ENCODE measurements at places on chromosomes 3 and 15. TPM values are rescaled to one million over a fixed set of nuclear protein-coding genes. Genes with fewer than 3 reads are reported as not detected.

Gene INKA1
- 3.8 TPM for total RNA-seq

Gene TRH
- total RNA-seq = not detected

Gene MNS1
- 4.6 TPM for total RNA-seq

GRCh38 chr3:147407498-147408187 is 1.3 kb upstream of the ZIC4 start:
- DNase-seq = no peak

GRCh38 chr3:179546814-179547241 is 15.9 kb upstream of the ACTL6A start:
- no peak for DNase-seq

GRCh38 chr3:194470615-194471014 is 16.2 kb downstream of the ATP13A3 start:
- DNase-seq = no peak

DNA sequence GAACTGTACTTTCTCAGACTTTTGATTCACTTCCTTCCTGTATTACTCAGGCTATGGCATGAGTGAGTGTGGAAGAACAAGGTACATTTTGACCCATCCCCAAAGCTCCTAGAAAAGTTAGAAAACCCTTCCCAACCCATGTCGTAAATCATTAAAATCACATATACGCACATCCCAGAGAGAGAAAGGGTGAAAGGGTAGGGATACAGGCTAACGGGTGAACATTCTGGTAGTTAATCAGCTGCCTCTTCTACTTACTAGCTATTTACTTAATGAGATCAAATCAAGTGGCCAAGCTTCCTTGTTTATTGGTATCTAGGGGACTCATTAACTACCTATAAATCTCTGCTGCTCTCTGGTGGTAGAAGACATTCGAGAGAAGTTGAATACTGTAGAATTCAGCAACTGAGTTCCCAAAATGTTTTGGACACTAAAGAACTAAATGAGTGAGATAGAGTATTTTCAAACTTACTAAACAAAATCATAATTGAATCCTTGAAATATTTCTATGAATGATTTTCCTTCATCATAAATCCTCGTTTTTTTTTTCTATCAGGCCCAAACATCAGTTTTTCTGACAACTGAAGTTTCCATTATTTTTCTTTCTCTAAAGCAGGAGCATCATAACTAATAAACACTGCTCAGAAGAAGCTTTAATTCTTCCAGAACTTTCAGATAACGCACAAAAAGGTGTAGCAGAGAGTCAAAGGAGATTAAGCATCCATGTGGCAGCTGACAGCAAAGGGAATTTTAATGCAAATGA is 124.2 kb downstream of the IMPG2 start:
- no peak for DNase-seq

DNA sequence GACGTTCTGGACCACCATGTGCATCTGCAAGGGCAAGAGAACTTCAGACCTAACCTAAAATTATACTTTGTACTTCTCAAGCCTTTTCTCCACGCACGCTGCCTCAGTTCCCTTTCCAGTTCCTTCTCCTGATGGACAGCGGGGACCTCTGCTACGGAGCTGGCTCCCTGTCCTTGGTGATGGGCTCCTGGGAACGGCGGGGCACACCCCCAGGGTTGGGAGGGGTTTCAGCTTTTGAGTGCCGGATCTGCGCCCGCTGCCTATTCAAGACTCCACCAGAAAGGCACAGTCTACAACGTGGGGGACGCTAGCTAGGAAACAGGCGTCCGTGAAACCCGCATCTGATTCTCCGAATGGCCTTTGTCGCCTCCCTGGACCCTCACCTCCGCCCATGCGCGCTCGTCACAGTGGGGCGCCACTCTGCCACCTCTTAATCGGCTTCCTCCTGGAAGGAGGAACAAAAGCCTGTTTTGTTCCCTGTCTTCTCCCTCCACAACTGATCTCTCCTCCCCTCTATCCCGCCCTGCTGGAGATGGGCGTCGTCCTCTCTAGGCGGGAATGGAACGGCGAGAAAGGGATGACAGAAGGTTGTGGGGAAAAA is 2.2 kb downstream of the GPR149 start:
- no peak for DNase-seq

DNA sequence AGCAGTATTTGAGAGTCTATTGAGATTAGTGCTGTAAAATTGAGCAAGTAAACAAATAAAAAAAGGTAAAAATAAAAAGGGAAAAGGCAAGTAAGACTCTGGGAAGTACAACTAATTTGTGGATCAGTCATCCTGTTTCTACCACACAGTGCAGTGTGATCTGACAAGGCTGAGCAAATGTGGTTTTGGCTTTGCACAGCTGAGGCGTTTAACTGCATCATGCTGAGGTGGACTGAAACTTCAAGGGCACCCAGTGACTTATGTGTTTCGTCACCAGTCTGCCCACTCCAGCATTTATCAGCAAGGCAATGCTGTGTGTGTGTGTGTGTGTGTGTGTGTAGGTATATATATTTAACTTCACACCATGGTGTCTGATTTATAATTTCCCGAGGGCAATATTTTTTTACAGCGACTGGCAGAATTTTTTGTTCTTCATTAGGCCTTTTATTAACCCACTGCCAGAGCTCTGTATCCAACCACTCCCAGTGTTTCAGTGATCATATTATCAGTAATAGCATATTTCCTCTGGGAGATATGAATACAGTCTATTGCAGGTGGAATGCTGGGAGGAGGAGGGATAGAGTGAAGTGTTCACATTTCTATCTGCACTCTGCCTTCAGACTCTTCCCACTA is 131.5 kb upstream of the SATB1 start:
- DNase-seq = no peak

DNA sequence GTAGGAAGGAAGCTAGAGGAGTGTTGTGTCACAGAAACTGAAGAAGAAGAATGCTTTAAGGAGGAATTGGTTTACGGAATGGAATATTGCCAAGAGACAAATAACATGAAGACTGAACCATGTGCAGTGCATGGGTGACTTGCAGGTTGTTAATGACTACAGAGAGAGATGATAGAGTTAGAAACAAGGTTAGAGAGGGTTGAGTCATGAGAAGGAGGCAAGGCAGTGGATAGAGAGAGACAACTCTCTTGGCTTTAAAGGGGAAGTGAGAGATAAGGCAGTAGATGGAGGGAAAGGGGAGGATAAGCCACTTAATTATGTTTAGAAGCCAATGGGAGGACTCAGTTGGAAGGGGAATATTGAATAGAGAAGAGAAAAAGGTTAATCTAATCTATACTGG is 119.3 kb upstream of the CCNL1 start:
- DNase-seq = no peak

DNA sequence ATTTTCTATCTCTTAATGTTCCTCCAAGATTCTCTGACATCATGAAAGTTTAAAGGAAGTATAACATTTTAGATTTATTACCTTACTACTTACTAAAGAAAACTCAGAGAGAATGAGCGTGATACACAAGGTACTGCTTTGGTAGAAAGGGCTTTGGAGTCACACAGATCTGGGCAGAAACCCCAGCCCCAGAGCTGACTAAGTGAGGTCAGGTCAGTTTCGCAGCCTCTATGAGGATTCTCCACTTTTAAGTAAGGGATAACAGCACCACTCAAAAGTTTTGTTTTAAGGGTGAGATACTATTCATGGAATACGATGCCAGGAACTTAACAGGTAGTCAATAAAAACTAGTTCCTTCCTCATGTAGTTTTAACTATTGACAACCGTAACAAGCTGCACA is 76.1 kb downstream of the CLDN11 start:
- peak; percentile 43 for DNase-seq

DNA sequence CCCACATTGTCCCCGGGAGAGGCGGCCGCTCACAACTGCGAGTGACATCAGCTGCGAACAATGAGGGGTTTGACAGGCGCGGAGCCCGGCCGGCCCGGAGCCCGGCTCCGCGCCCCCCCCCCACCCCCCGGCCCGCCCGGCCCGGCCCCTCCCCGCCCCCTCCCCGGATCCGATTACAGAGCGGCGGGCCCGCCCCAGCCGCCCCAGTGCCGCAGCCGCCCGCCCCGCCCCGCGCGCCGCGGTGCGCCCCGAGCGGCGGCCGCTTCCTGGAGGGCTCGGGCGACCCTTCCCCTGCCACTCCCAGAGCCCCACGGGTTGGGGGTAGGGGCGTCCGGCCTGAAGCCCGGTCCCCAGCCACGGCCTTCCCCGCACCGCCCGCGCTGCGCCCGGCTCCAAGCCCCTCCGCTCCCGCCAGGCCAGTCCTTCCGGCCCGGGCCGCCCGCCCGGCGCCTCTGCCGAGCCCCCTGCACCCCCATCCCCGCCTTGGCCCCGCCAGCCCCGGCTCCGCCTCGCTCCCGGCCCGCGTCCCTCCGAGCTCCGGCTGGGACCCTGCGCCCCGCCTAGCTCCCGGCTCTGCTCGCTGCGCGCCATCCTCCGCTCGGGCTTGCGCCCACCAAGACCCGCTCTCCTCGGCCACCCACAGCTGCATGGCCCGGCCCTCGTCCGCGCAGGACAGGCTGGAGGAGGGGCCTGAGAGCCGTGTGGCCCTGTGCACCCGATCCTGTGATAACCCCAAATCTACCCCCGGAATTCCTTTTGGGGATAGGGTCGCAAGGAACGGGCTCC is at the start of gene PCBP4:
Gene PCBP4, minus strand, starts transcription at position 71 of the 786 bp plus-strand sequence. CDS start 6,214 bp downstream, outside the sequence.
- DNase-seq = peak; percentile 74

Data from uterus (tissue), 4 donors.